Small intestine (tissue), 16 donors: ENCODE measurements at places on chromosomes 3 and 15. TPM values are rescaled to one million over a fixed set of nuclear protein-coding genes. Genes with fewer than 3 reads are reported as not detected.

Gene CHMP2B
- polyA plus RNA-seq, result 73.0 TPM

Gene ACOX2
- 156 TPM for polyA plus RNA-seq

Gene ITGA11
- not detected for polyA plus RNA-seq

Gene ANKRD63
- polyA plus RNA-seq, result 0.04 TPM

Gene CCDC54
- not detected for polyA plus RNA-seq

Gene CKMT1B
- 113 TPM for polyA plus RNA-seq

Gene SEMA5B
- polyA plus RNA-seq, result 0.75 TPM

Gene ADGRG7
- 90.1 TPM for polyA plus RNA-seq

Gene PP2D1
- not detected for polyA plus RNA-seq

Gene SCAMP5
- polyA plus RNA-seq, result 78.1 TPM

Gene GABRB3
- polyA plus RNA-seq, result 2.0 TPM

Gene STARD5
- polyA plus RNA-seq, result 12.1 TPM

Gene OSTN
- not detected for polyA plus RNA-seq

GRCh38 chr3:132242790-132243189 lies 74.4 kb upstream of the ACP3 start:
- no peak overlapping the region for H3K4me3 ChIP-seq
- no peaks in the 10 kb centered on the region for H3K4me1 ChIP-seq
- no peaks in the 10 kb centered on the region for H3K36me3 ChIP-seq
- no peak for DNase-seq
- no peaks in the 10 kb centered on the region for H3K27me3 ChIP-seq

- H3K27me3 ChIP-seq, result no peaks in the 10 kb centered on the region
- no peaks in the 10 kb centered on the region for H3K4me1 ChIP-seq
- H3K27ac ChIP-seq, result no peak overlapping the region
- H3K36me3 ChIP-seq, result no peaks in the 10 kb centered on the region
- no peak for DNase-seq
Measured at GRCh38 chr3:120396469-120396868, 47.3 kb upstream of the LRRC58 start.

DNA sequence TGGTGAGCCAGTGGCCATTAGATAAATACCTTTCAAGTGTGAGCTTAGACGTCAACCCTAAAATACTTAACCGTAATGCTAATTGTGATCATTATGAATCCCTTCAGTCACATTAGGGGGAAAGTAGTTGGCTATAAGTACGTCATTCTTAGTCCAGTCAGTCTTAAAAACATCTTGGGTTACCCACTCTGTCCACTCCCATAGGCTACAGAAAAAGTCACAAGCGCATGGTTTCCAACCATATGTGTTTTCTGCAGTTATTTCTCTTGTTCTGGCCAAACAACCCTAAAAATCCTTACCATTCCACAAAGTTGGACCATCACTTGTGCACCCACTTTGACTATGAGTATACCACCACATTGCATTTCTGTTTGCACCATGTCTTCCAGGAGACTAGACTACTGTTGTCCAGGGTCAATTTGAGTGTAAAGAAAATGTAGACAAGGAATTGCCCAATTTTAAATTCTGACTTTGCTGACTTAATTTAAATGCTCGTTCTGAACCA lies 3.3 kb downstream of the RPL15 start:
- no peak overlapping the region for H3K4me3 ChIP-seq
- no peaks in the 10 kb centered on the region for H3K27me3 ChIP-seq
- no peaks in the 10 kb centered on the region for H3K4me1 ChIP-seq
- H3K27ac ChIP-seq, result no peak overlapping the region
- peaks cover 22% of the 10 kb centered on the region for H3K36me3 ChIP-seq
- DNase-seq, result no peak

DNA sequence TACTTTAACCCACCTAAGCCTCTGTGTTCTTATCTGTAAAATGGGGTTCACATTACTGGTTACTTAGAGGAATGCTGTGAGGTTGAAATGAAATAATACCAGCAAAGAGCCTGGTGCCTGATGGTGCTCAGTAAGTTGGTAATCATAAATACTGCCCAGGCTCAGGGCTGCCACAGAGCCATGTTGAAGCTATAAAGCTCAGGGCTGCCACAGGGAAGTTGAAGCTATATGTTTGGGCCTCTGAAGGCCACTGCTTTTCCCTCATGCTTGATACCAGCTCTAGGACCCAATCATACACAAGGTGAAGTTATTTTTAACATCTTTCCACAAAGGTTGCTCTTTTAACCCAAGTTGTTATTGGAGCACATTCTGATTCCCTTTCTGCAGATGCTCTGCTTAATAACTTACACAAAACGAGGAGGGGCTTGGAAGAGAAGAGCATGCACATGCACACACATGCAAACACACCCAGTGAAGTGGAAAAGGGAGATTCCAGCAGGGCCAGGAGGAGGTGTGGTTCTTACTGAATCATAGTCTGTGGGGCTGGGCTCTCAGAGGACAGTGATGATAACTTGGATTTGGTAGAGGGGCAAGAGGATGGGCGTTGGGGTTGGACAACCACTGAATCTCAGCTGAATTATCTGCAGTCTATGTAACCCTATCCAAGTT lies 17.4 kb downstream of the PARP14 start:
- H3K4me1 ChIP-seq, result no peaks in the 10 kb centered on the region
- no peak for DNase-seq
- H3K36me3 ChIP-seq, result peaks cover 47% of the 10 kb centered on the region

DNA sequence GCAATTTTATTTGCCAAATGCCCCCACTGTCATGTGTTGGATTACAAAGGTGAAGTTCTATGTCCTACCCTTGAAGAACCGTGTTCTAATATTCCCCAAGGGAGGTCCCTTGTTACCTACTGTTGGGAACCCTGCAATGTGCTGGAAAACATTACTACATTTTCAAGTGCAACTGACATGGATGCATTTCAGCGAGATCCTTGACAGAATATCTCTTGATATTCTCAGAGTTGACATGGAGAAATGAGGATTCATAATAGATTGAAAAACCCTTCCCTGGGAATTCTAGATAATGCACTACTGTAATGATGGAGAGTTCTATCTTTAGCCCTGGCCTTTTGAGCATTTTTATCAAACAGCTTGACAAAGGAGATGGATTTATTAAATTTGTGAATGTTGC lies 397.4 kb downstream of the FEZF2 start:
- H3K27me3 ChIP-seq, result no peaks in the 10 kb centered on the region
- no peak overlapping the region for H3K27ac ChIP-seq
- no peaks in the 10 kb centered on the region for H3K4me1 ChIP-seq
- H3K4me3 ChIP-seq, result no peak overlapping the region
- no peak for DNase-seq

- no peaks in the 10 kb centered on the region for H3K4me1 ChIP-seq
- H3K4me3 ChIP-seq, result peak overlapping the region; percentile 17
- H3K36me3 ChIP-seq, result peaks cover 10% of the 10 kb centered on the region
- no peaks in the 10 kb centered on the region for H3K27me3 ChIP-seq
Measured at GRCh38 chr3:128075522-128076482, 23.6 kb downstream of the SEC61A1 start.

DNA sequence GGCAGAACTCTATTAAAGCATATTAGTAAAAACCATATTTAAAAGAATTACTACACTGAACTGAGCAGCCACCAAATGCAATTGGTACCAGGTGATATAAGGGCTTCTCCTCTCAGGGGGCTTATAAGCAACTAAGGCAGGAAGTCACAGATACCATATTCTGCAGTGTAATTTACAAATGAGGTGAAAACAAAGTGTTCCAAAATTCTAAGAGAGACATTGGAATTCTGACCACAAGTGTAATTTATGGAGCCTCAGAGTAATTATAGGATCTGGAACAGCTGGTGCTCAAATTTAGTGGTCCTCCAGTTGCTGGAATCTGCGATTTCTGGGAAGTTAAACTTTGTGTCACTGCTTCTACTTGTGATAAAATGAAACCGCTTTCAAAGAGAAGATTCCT lies 3.1 kb upstream of the NR1I2 start:
- peaks cover 17% of the 10 kb centered on the region for H3K4me1 ChIP-seq
- no peaks in the 10 kb centered on the region for H3K27me3 ChIP-seq
- H3K36me3 ChIP-seq, result no peaks in the 10 kb centered on the region
- H3K27ac ChIP-seq, result no peak overlapping the region

GRCh38 chr3:37912052-37912733 lies 50.5 kb downstream of the CTDSPL start:
- no peak overlapping the region for H3K4me3 ChIP-seq
- no peak for DNase-seq
- H3K4me1 ChIP-seq, result no peaks in the 10 kb centered on the region
- no peak overlapping the region for H3K27ac ChIP-seq

- H3K27ac ChIP-seq, result no peak overlapping the region
- DNase-seq, result no peak
- H3K4me3 ChIP-seq, result no peak overlapping the region
- H3K27me3 ChIP-seq, result no peaks in the 10 kb centered on the region
Measured at GRCh38 chr3:10419637-10420232, 85.7 kb downstream of the ATP2B2 start.

- no peaks in the 10 kb centered on the region for H3K4me1 ChIP-seq
- no peaks in the 10 kb centered on the region for H3K27me3 ChIP-seq
- no peak for DNase-seq
Measured at GRCh38 chr3:127072971-127073783, 90.3 kb downstream of the PLXNA1 start.

GRCh38 chr3:127170814-127171213 lies 22.1 kb upstream of the PRR23E start:
- no peaks in the 10 kb centered on the region for H3K27me3 ChIP-seq
- no peaks in the 10 kb centered on the region for H3K4me1 ChIP-seq
- no peaks in the 10 kb centered on the region for H3K36me3 ChIP-seq
- H3K4me3 ChIP-seq, result no peak overlapping the region

GRCh38 chr3:58104712-58105111 lies 96.5 kb downstream of the FLNB start:
- no peak overlapping the region for H3K27ac ChIP-seq
- H3K4me1 ChIP-seq, result no peaks in the 10 kb centered on the region
- DNase-seq, result no peak
- H3K36me3 ChIP-seq, result peaks cover 77% of the 10 kb centered on the region
- no peaks in the 10 kb centered on the region for H3K27me3 ChIP-seq
- no peak overlapping the region for H3K4me3 ChIP-seq

- H3K4me3 ChIP-seq, result no peak overlapping the region
- no peaks in the 10 kb centered on the region for H3K36me3 ChIP-seq
- no peak for DNase-seq
- no peaks in the 10 kb centered on the region for H3K27me3 ChIP-seq
- no peak overlapping the region for H3K27ac ChIP-seq
- no peaks in the 10 kb centered on the region for H3K4me1 ChIP-seq
Measured at GRCh38 chr3:113594066-113594465, 61.7 kb downstream of the SIDT1 start.

DNA sequence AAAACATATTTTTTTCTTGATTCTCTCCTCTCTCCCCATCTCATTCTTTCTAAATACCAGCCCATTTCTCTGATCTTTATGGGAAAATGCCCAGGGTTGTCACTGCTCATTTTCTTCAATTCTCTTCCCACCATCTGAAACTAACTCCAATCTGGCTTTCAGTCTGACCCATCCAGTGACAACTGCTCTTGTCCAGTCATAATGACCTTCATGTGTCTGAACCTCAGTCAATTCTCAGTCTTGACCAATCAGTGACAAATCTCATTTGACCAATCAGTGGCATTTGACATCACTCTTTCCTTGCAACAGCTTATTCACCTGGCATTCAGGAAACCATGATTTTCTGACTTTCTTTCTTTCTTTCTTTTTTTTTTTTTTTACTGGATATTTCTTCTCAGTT lies 15.1 kb downstream of the VEPH1 start:
- no peak for DNase-seq
- no peaks in the 10 kb centered on the region for H3K4me1 ChIP-seq
- H3K4me3 ChIP-seq, result no peak overlapping the region
- H3K27me3 ChIP-seq, result no peaks in the 10 kb centered on the region

- H3K4me1 ChIP-seq, result no peaks in the 10 kb centered on the region
- H3K27me3 ChIP-seq, result no peaks in the 10 kb centered on the region
- DNase-seq, result no peak
- H3K4me3 ChIP-seq, result no peak overlapping the region
- no peaks in the 10 kb centered on the region for H3K36me3 ChIP-seq
- no peak overlapping the region for H3K27ac ChIP-seq
Measured at GRCh38 chr3:50655009-50655830, 19.5 kb upstream of the DOCK3 start.

DNA sequence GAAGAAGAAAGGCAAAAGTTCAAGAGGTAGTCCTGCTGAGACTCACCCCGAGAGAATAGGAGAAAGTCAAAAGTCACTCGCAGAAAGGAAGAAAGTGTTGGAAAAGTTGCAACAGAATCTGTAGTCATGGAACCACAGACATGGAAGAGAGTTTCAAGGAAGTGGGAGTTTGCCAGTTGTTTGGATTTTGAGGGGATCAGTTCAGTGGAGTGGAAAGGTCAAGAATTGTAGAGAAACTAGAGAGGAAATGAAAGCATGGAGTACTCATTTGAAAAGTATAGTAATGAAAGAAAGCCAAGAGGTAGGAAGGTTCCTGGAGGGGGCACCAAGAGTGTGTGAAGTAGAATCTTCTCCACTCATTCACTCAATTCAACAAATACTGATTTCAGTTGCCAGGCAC lies 34.7 kb downstream of the SPTSSB start:
- no peak overlapping the region for H3K4me3 ChIP-seq
- no peak overlapping the region for H3K27ac ChIP-seq
- no peaks in the 10 kb centered on the region for H3K4me1 ChIP-seq
- DNase-seq, result no peak
- H3K36me3 ChIP-seq, result no peaks in the 10 kb centered on the region

DNA sequence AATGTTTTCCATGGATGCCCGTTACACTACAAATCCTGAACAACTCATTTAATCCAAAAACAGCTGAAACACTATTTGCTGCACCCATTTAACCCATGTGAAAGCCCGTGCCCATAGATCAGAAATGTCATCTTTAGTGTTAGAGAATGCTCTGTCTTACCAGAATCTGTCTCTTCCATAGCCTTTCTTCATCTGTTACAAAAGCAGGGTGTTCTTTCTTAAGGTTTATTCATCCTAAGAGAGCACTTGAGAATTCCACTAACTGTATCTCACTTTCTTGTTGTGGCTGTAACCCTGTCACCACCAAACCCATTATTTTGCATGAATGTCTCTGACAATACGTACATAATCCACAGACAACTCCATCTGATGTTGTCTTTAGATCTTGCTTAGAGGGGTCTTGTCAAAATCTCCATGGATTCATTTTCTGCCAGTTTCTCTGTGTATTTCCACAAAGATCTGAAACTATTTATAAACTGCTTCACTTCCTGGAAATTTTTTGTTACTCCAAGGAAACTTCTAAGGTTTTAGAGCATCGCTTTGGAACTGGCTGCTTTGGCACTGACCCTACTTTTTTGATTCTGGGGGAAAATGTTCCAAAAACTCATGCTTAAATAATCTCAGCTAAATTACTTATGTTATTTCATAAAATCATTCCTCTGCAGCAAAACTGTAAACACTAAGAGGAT lies 167.8 kb upstream of the CCDC54 start:
- no peak overlapping the region for H3K27ac ChIP-seq
- H3K4me1 ChIP-seq, result no peaks in the 10 kb centered on the region
- no peaks in the 10 kb centered on the region for H3K27me3 ChIP-seq
- H3K4me3 ChIP-seq, result no peak overlapping the region
- no peak for DNase-seq
- no peaks in the 10 kb centered on the region for H3K36me3 ChIP-seq

- H3K36me3 ChIP-seq, result peaks cover 15% of the 10 kb centered on the region
- no peaks in the 10 kb centered on the region for H3K27me3 ChIP-seq
- H3K27ac ChIP-seq, result no peak overlapping the region
- no peak for DNase-seq
- no peaks in the 10 kb centered on the region for H3K4me1 ChIP-seq
Measured at GRCh38 chr3:138748190-138748589, 86.5 kb downstream of the PIK3CB start.

GRCh38 chr3:141876891-141877621 lies 613 bp downstream of the ATP1B3 start:
- peak overlapping the region; percentile 95 for H3K27ac ChIP-seq
- H3K4me3 ChIP-seq, result peak overlapping the region; percentile 100
- peaks cover 3% of the 10 kb centered on the region for H3K4me1 ChIP-seq
- no peaks in the 10 kb centered on the region for H3K27me3 ChIP-seq
- peak; percentile 74 for DNase-seq
